ENCODE measurements at places on chromosomes 7 and 10.

- DNase-seq = no peak
Observed at GRCh38 chr7:129857313-129857712, 95.4 kb downstream of the UBE2H start.

DNA sequence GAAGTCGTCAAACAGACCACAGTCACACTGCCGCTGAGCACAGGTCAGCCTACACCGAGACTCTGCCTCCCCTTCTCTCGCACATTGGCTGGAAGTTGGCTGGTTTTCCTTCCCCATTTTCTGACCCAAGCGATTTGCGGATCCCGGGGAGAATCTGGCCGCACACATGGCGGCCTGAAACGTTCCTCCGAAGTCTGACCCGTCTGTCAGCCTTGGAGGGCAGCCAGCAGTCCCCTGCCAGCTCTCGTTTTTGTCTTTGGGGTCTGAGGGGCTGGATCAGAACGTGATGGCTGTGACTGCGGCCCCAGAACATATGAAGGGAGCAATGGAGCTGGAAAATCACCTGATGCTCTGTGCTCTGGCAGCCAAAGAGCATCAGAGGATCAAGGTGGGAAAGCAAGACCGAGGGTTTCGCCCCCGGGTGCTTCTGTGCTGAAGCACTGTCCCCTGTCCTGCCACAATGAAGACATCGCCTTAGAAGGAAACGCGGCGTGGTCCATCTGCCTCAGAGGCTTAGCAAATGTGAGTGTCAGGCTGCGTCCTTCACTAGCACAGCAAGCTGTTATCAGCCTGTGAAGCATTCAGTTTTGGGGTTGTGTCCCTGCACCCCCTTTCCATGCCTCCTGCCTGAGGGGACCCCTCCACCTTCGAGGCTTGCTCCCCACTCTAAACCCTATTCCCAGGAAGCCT lies 119.3 kb upstream of the SHH start:
- no peak for DNase-seq

- no peak for DNase-seq
Observed at GRCh38 chr7:45874408-45875131, 1.7 kb upstream of the CCDC201 start.

- DNase-seq = no peak
Observed at GRCh38 chr10:79411546-79412495, 33.6 kb downstream of the ZCCHC24 start.

DNA sequence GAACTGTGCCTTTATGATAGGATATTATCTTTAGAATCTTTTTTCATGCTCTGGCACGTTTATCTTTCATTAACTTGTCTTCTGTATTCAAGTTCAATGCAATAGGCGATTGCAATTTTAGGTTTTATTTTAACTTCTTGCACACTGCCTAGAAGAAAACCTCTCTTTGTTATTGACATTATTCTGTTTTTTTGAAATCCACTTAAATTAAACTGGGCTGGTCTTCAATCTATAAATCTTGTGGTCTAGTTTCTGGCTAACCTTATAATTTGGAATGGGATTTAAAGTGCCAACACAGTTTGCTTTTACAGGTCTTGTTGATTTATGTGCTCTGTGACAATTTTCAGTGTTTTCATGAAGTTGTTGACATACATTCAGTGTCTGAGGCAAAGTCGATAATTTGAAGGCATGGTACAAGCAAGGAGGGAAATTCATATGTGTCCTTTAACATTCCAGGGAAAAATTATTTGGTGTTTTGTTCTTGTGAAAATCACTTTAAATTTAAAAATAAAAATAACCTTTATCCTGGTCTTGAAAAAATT lies 240.9 kb downstream of the KIAA1217 start:
- no peak for DNase-seq

DNA sequence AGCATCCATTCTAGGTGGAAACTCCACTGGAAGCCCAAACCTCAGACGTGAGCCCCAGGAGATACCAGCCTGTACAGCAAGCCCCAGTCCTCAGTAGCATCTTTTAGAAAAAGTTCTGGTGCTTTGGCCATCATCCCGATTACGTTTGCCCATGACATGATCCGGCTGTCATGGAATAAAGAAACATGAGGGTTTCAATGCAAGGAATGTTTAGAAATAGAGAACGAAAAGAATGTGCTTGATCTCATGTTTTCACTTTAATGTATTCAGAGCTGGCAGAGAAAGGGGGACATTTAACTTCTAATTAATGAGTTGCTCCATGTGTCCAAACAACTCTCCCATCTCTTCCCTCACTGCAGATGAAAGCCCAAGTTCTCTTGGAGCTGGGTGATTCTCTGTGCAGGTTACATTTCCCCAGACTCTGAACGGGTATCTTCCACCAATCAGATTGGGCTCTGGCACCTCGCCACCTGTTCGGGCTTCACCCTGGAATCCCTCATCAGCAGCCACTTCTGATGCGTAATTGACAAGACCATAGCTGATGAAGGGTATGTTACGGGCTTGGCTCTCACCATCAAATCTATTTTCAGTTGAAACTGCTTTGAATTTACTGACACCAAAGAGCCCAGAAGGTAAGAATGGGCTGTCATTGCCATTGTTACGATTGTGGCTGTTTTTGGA lies 165.3 kb downstream of the PLXNA4 start:
- no peak for DNase-seq

DNA sequence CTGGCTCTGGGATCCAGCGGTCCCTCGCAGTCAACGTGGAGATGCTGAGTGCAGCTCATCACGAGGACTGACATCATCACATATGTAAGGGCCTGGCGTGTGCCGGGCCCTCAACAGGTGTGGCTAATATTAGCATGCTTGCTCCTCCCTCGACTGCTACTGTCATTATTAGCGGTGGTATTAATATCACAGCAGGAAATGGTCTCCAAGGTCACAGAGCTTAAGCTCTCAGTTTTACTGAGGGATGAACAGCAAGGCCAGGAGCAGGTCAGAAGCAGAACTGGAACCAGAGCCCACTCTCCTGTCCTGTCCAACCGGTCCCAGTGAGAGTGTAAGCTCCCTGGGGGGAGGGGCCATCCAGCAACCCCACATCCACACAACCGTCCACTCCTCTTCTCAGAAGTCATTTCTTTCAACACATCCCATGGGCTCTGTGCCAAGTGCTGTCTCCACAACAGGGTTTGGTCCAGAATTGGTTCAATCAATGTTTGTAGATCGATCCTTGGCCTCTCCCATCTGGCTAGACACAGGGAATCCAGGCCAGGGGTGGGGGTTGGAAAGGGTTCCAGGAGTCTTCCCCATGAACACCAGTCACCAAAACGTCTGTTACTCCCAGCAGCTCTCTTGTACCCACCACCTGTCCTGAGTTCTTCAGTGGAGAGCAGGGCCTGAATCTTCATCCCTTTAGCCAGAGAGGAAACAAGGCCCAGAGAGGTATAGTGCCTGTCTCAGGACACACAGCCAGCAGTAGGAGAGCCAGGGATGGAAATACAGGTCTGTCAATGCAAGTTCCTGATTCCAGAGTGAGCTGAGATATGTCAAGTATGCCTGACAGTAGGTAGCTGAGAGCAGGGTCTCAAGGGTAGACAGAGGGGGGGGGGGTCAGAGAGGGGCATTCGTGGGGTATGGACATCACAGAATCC lies 45.3 kb upstream of the ZMIZ1 start:
- DNase-seq = no peak

DNA sequence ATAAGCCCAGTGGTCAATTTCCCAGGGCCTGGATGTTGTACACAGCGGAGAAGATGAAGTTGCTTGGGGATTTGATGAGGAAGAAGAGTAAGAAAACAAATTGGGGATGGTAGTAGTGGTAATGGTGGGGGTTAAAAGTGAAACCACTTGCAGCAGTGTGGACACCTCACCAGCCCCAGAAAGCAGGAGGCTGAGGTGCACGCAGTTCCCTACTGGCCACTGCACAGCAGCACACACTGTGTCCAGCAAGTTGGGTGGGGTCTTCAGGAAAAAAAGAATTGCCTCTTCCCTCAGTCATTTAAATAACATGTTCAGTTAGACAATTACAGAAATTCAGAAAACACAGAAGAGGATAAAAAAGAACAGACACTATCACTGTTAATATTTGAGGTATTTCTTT lies 96.6 kb downstream of the TAX1BP1 start:
- no peak for DNase-seq

- no peak for DNase-seq
Observed at GRCh38 chr7:75630549-75630948, 108.2 kb downstream of the HIP1 start.

DNA sequence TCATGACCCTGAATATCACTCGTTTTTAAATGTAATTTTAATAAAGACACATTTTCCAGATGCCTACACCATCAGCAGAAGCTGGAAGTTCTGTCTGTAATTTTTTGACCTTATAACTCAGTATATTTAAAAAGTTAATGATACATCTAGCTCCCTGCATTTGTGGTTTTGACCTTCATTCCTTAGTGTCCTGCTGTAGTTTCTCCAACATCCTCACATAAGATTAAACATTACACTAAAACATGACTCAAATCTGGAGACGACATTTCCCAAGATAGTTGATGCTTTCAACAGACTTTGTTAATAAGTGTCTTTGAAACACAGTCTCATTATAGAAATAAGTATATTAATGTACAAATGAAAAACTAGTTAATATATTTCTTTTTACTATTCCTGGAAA lies 363.1 kb downstream of the POM121L12 start:
- no peak for DNase-seq

DNA sequence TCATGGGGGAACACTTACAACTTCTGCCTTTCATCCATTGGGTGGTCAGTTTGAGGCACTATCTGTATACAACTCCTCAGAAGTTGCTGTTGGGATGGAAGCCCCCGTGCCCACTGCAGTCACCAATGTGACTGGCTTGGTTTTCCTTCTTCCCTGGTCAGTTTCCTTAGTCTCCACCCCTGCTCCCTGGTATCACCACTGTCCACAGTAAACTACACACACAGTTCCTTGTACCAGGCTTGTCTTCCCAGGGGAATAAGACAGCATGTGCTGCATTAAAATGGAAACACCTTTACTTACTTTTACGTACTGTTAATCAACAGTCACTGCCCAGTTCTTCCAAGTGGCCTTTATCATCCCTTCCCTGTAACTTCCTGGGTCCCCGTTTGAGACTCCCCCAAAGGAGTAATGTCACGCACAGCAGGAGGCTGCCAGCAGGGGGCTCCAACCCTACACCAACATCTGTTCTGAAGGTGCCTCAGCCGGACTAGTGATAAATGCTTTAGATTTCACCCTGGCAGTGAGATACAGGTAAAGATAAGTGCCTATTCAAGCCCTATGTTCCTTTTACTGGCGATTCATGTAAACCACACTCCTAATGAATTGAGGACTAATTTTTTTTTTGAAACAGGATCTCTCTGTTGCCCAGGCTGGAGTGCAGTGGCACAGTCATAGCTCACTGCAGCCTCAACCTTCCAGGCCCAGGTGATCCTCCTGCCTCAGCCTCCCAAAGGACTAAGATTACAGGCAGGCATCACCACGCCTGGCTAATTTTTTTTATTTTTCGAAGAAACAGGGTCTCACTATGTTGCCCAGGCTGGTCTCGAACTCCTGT lies 45.3 kb upstream of the PIK3AP1 start:
- DNase-seq = peak; percentile 58

DNA sequence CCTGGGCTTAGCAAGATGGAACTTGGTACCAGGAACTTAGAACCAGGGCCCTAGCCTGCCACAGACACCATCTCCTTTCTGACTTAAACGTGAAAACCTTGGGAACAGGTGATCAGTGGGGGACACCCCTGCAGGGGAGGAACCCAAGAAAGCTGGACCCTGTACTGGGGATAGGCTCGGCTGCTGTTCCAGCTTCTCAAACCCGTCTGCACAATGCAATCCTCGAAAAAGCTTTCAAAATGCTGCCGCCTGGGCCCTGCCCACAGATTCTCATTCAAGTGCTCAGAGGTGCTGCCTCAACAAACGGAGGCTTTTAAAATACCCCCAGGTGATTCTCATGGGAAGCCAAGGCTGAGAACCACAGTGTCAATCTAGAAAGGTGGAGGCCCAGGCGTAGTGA lies 169.7 kb downstream of the ARHGAP21 start:
- no peak for DNase-seq

DNA sequence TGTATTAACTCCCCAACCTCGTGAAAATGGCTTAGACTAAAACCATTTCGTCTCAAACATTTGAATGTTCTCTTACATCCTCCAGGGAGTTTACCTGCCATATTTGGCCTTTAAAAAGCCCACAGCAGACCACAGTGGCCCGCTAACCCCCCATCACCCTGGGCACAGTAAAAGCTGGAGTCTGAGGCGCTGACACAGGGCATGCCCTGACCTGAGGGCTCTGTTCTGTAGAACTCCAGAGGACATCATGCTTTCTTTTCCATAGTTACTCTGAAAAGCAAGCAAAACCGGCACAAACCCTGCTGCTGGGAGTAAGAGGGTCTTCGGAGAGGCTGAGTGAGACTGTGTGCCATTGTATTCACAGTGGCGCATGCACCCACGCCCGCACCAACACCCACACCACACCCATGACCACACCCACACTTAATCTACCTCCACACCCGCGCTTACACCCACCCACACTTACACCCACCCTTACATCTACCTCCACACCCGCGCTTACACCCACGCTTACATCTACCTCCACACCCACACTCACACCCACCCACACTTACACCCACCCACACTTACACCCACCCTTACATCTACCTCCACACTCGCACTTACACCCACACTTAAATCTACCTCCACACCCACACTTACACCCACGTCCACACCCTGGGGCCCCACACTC lies 32.1 kb downstream of the LRRC27 start:
- no peak for DNase-seq

- no peak for DNase-seq
Observed at GRCh38 chr10:133358162-133358924, 524 bp upstream of the FUOM start.

DNA sequence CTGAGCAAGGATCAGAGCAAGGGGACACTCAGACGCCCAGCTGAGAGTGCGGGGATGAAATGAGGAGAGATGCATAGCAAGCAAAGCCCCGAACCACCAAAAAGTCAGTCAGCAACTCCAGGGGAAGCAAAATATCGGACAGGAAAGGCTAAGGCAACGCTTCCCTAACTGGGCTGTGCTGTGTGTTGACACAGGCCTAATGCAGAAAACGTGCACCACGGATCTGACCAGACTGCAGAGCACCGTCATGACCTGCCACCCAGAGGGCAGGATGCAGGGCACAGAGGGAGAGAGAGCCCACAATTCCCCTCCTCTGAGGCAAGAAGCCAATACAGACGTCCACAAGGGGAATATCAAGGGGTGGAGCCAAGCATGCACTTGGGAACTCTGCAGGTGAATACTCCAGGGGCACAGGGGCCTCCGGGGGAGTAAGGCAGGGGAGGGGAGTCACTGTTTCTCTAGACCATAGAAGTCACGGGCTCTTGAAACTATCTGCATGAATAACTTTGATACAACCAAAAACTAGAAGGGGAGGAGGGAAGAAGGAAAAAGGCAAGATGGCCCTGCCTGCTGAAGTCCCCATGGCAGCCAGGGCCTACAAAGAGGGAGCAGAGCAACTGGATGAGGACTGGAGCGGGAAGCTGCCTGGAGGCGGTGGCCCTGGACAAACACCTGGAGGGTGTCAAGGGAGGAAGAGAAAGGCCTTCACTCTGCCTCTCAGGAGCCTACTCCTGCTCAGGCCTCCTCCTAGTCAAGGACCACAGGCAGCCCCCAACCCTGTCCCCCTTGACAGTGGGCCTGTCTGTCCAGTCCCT lies 26.2 kb downstream of the GRID1 start:
- DNase-seq = no peak

- no peak for DNase-seq
Observed at GRCh38 chr7:126529833-126530232, 722.9 kb downstream of the GRM8 start.

Data from stimulated activated CD4-positive, alpha-beta T cell treated with anti-CD3 and anti-CD28 coated beads, Interleukin-1b, Interleukin-23, amount 100 ng/mL, for 24 hours (primary cell).